Stimulated activated CD8-positive, alpha-beta memory T cell treated with anti-CD3 and anti-CD28 coated beads, Interleukin-7, amount 100 ng/mL, for 4 hours (primary cell): ENCODE measurements at places on chromosomes 4 and X.
A peak's percentile ranks its signal among the peaks of the same experiment; 100 is the strongest.

- no peak for DNase-seq
These were observed 454.6 kb downstream of the MAGEB5 start for GRCh38 chrX:26670521-26670920.

GRCh38 chr4:146245246-146245645 is 30.9 kb downstream of the REELD1 start:
- no peak for DNase-seq

DNA sequence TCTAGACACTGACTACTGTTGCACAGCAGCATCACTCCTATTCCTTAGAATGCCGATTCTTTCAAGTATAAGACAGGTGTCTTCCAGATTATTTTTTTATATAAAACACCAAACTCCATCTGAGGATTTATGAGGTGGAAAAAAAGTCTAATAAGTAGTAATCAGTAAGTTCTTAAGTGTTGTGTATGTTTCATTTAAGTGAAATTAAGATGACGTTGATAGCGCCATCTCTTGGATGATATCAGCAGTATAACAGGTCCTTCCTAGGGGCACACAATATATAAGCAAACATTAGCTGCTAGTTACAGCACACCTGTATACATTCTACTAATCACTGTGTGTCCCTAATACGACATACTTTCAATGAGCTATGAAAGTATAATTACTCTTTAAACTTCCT is 99.6 kb upstream of the STS start:
- DNase-seq, result no peak

- DNase-seq, result no peak
These were observed 56.4 kb upstream of the SCML1 start for GRCh38 chrX:17680732-17681413.

DNA sequence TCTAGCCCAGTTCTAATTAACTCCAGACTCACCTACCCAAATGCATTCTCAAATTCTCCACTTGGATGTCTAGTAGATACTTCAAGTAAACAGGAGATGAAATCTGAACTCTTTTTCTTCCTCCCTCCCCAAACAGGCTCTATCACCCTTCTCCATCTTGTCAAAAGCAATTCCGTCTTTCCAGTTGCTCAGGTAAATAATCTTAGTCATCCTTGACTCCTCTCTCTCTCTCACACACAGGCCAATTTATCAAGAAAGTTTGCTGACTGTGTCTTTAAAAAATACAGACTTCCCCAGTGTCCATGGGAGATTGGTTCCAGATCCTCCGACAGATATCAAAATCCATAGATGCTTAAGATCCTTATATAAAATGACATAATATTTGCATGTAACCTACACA is 12.9 kb downstream of the TXK start:
- no peak for DNase-seq

GRCh38 chr4:148735432-148736155 is 293.4 kb upstream of the NR3C2 start:
- no peak for DNase-seq

GRCh38 chrX:16123222-16123786 is at the start of gene GRPR:
GRPR (plus strand) TSS chrX:16123565; CDS start chrX:16123954, 389 bp downstream.
- peak; percentile 10 for DNase-seq

- no peak for DNase-seq
These were observed 153.6 kb downstream of the RBMX2 start for GRCh38 chrX:130555341-130555740.

GRCh38 chr4:156838761-156839160 is 132.8 kb downstream of the PDGFC start:
- no peak for DNase-seq

GRCh38 chr4:144179152-144179739 is 38.7 kb upstream of the GYPA start:
- DNase-seq, result no peak
